ENCODE measurements at places on chromosomes 5 and 9.

GRCh38 chr5:16561660-16562059, 55.1 kb downstream of the RETREG1 start:
- DNase-seq = no peak

DNA sequence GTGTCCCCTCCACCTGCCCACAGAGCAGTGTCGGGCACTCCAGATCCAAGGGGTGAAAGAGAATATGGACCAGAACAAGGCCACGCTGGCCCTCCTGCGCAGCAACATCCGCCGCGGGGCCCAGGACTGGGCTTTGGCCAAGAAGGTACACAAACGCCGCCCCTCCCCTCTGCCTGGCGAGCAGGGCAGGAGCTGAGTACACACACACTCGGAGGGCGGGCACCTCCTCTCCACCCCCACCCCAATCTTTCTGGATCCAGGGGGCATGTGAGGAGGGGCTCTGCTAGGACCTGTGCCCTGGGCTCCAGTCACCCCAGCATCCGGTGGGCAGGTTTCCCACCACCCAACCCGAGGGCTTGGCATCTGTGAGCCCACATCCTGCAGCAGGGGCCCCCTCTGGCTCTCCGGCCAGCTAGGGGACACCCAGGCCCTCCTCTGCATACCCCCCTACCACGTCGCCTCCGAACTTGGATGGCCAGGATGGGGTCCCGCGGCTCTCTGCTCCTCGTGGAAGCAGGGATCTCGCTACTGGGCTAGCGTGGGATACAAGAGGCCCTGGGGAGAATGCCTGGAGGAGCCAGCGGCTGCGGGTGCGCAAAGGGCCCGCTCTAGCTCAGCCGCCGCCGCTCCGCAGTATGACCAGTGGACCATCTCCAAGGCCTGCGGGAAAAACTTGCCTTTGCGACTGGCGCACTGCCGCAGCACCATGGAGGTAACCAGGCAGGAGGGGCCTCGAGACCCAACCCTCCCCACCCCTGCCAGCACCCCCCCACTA, 3.1 kb downstream of the CCDC183 start:
- DNase-seq = peak; percentile 51

- DNase-seq = no peak
These were observed 16.3 kb downstream of the TMC1 start for GRCh38 chr9:72537671-72538070.

DNA sequence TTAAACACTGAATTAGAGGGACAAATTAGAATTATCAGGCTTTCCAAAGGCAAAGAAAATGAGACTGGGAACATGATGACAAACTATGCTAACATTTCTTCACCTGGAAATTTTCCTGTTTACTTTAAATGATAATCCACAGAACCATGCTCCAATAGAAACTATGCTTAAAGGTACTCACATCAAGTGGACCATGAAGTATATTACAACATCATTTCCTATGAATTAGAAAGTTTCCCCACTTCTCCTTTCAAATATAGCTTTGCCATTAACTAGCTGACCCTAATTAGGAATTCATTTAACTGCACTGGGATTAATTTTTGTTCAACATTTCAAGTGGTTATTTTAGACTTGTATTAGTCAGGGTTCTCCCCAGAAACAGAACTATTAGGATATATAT, 81.4 kb downstream of the DTWD2 start:
- DNase-seq = no peak

DNA sequence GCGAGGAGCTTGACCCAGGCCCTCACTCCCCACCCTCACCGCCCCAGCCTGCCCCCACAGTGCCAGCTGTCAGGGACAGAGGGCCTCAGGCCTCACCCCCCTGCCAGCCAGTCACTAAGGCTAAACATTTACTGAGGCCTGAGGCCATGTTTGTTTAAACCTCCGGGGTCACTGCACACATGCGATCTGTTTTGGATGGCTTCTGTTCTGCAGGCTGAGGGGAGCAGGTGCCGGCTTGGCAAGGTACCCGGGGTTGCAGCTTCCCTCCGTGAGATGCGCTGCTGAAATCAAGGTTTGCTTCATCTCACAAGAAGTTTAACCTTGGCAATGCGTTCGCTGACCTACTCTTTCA, 103.3 kb upstream of the BOD1 start:
- no peak for DNase-seq

- no peak for DNase-seq
These were observed 50.5 kb upstream of the COL5A1 start for GRCh38 chr9:134591082-134591571.

GRCh38 chr5:127898551-127899213, 184.9 kb upstream of the SLC12A2 start:
- DNase-seq = no peak

GRCh38 chr5:67045816-67046740, 150.5 kb downstream of the CD180 start:
- no peak for DNase-seq

DNA sequence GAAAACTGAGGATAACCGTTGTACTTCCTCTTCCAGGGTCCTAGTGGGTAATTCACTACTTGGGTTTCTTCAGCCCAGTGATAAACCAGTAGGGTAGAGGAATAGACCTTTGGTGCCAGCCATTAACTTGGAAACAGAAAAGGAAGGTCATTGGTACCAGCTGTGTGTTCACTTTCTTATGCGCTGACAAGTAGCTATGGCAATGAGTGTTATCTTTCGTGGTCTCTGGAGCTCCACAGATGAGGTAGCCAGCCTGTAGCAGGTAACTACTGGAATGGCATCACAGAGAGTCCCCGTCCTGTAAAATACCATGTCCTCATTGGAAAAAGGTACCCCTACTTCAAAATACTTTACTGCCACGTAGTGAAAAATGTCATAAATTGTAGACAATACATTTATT, 2.3 kb downstream of the UHRF2 start:
- no peak for DNase-seq

GRCh38 chr9:6739218-6739617, 18.6 kb upstream of the KDM4C start:
- DNase-seq = no peak

GRCh38 chr9:133839822-133840329, 101.7 kb upstream of the SARDH start:
- no peak for DNase-seq

DNA sequence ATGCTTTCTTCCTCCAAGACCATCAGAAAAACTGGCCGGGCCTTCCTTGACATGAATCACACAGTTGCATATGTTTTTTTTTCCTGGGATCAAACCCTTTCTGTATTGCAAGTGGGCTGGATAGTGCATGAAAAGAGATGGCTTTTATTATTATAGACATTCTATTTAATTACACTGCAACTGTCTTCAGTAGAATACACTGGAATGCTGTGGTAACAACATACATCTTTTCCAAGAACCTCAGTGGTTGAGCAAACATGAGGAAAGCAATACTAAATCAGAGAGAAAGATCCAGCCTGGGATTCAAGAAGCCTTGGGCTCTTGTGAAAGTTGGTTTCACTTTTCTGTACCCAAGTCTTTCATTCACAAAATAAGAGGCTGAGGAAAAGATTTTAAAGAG, 193.0 kb downstream of the DMAC1 start:
- DNase-seq = no peak

DNA sequence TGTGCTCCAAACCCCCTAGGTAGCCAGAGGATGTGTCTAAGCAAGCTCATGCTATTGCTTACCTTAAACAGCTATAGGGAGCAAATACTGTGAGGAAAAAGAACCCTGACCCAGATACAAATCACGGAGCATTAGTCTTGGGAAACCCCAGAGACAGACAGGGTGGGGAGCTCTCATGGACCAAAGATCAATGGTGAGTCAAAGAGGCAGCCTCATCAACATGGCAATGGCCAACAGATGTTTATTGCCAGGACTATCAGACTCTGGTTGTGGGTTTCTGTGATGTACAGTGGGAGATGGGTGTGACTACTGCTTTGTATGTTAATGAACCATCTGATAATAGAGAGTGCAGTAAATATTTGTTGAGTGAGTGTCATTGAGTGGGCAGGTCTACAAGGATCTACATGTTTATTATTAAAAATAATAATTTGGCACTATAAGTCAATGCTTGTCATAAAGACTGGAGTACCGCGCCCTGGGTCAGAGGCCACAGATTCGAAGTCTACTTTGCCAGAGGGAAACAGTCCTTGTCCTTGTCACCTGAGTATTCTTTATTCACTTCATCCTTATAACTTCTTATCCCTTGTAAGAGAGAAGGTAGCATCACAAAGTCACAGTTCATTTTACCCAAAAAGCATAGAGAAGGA, 56.5 kb upstream of the RAI14 start:
- DNase-seq = no peak

- peak; percentile 22 for DNase-seq
These were observed 52.4 kb downstream of the FBXW11 start for GRCh38 chr5:171953860-171954701.

DNA sequence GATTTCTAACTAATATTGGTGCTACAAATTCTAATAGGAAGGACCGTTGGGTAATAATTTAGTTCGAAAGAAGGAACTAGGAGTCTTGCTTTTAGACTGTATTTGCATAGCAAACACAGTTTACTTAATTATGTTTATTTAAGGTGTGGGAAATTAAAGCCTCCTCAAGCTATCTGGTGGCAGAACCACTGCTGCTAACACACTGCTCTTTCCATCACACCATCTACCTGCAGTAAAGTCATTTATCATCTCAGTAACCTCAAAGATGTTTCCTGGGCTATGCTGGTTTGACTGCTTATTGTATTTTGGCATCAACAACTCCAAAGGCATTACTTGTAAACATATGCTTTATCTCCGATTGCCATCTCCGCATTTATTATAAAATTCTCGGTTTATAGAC, 114.3 kb downstream of the DEPDC1B start:
- DNase-seq = no peak

- no peak for DNase-seq
These were observed 4.5 kb upstream of the NDST1 start for GRCh38 chr5:150503386-150503785.

- DNase-seq = no peak
These were observed 44.2 kb upstream of the TCERG1 start for GRCh38 chr5:146402949-146403348.

- no peak for DNase-seq
These were observed 4.5 kb downstream of the NFIB start for GRCh38 chr9:14309403-14309802.

DNA sequence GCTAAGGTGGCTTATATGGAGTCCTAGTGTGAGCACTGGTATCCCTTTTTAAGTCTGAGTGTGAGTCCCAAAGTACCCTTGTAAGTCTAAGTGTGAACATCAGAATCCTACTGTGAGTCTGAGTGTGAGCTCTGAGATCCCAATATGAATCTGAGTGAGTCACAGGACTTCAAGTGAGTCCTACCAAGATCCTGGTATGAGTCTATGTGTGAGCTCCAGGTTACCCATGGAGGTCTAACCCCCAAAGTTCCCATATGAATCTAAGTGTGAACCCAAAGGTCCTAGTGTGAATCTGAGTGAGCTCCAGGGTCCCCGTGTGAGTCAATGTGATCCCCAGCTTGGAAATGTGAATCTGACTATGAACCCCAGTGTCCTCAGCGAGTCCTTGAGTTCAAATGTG, 2.3 kb downstream of the CNTFR start:
- DNase-seq = no peak
